ENCODE measurements at places on chromosomes 12 and 14.

- no peak for DNase-seq
Measured at GRCh38 chr12:91926848-91927247, 218.8 kb downstream of the BTG1 start.

- DNase-seq, result no peak
Measured at GRCh38 chr14:92315050-92315805, 7.7 kb upstream of the SLC24A4 start.

GRCh38 chr12:34097213-34097612 lies 74.9 kb downstream of the ALG10 start:
- DNase-seq, result no peak

- DNase-seq, result no peak
Measured at GRCh38 chr12:46548605-46549071, 176.1 kb upstream of the SLC38A2 start.

DNA sequence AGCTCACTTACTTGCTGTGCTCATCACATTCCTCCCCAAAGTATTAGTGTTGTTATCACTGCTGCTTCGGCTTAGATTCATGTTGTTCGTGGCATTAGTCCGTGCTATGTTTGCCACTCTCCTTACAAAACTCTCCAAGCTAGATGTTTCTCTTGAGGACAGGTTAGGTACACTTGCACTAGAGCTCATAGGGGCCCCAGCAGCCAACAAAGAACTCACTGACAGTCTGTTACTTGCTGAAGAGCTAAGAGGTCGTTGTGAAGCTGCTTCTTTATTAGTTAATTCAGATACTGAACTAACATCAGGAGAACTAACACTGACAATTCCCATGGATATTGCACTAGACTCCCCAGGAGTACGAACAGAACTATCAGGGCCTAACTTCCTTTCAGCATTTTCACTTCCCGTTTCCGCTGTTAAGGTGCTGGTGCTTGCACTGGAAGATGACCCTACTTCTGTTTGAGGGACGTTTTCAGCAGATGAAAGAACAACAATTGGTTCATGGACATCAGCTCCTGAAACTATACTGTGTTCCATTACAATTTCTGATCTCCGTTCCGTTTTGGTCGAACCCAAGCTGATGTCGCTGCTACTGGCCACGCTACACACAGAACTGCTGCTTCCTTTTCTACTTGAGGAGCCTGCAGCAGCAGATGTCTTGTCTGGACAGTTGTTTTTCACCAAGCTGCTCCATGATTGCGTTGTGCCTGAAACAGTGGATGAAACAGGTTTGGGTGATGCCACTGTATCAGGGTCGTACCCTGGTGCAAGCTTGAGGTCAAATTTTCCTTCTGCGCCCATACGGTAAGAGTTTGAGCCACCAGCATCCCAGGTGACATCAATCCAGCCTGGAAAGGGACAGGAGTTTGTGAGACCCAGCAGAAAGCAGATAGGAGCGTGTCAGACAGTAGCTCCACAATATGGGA lies 78.7 kb downstream of the HECTD1 start:
- no peak for DNase-seq

DNA sequence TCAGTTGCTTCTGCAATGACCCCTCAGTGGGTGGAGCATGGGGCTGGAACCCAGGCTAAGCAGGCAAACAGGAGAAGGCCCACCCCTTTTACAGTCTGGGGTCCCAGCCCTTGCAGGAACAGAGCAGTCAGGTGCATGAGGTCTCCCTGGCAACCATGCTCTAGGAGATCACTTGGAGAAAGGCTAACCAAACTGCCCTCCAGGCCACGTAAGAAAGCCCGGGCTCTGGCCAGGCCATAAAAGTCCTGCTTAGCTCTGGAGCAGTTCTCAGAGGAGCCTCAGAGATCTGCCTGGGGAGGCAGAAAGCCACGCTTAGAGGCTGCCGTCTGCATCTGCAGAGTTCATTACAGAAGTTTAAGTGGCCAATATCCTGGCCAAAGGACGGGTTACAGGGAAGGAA lies 15.0 kb upstream of the TC2N start:
- DNase-seq, result no peak

- DNase-seq, result no peak
Measured at GRCh38 chr12:90675106-90675505, 279.9 kb downstream of the CCER1 start.

GRCh38 chr14:55111122-55111708 lies 17.8 kb upstream of the LGALS3 start:
- no peak for DNase-seq
